Hematopoietic multipotent progenitor cell (in vitro differentiated cells): ENCODE measurements at places on chromosomes 2 and 18. TPM values are rescaled to one million over a fixed set of nuclear protein-coding genes. Genes with fewer than 3 reads are reported as not detected.

GRCh38 chr2:212891580-212891979, 259.8 kb downstream of the IKZF2 start:
- no peak for DNase-seq

- no peak for DNase-seq
These were observed 31.9 kb downstream of the CCBE1 start for GRCh38 chr18:59665057-59666006.

- no peak for DNase-seq
These were observed 17.5 kb downstream of the POLR1A start for GRCh38 chr2:86087936-86088850.

- DNase-seq: no peak
These were observed 32.2 kb downstream of the MAL start for GRCh38 chr2:95057535-95058370.

- no peak for DNase-seq
These were observed 27.1 kb downstream of the STPG4 start for GRCh38 chr2:47127862-47128543.

DNA sequence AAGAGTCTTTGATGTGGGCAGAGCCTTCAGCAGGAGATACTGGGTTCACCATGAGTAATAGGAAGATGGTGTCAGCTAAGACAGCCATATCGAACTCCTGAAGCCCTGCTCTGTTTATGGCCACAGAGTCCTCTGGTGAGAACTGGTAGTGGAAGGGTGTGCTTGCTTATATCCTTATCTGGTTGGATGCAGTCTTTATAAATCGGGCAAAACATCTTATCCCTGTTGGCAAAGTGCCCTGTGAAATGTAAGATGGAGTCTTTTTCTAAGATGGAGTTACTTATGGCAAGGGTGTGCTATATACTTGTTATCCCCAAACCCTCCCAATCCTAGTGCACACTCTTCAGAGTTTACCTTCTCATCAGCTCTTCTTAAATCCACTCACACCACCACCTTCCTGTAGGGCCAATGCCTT, 190.8 kb upstream of the PARD3B start:
- DNase-seq: no peak

GRCh38 chr18:10398571-10398970, 55.9 kb upstream of the APCDD1 start:
- no peak for DNase-seq

- no peak for DNase-seq
These were observed 8.7 kb downstream of the PIKFYVE start for GRCh38 chr2:208274748-208275147.

DNA sequence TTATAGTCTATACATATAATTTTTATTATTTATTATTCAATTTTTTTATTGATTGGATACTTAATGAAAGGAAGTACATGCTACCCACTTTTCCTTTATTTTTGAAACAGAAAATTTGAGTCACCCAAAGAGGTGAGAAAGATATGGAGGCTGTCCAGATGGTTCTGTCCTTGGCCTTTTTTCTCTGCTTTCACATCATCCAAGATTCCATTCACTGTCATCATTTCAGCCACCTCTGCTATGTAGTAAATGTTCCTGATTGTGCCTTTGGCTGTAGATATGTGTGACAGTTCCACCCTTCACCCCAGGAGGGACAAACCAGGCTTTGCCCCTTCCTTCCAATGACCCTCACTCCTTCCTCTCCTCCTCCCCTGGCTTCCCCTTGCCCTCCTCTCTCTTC, 675.7 kb upstream of the ID2 start:
- DNase-seq: no peak

DNA sequence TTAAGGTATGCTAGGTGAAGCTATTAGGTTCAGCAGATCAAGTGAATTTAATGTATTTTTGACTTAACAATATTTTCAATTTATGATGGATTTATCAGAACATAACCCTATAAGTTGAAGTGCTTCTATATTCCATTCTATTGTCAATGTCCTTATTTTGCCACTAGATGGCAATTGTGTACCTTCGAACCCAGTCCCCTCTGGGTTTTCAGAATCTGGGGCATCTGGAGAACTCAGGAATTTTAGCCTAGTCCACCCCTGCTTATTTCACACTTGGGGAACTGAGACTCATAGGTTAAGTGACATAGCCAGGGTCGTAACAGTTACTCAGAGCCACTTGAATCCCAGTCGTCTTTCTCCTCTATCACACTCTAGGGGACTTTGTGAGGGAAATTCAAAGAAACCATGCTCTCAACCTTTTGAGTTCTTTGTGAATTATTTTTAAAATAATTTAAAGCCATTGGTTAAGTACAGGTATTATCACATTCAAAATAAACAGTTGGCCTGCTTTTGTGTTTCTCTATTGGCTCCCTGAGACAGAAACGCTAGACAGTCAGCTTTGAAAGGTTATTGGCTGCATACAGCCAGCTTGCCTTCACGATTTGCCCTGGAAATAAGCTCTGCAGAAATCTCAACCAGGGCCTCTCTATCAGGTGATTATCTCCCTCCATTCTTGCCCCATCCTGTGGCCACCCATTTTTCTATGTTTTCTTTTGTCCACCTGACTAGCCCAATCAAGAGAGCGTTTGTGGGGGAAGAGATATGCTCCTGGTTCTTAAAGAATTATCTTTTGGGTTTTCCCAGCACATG, 145.0 kb downstream of the TTC27 start:
- DNase-seq: peak; percentile 44

EML6 gene
- total RNA-seq: 2.7 TPM
